Midbrain (tissue), 1 donor: ENCODE measurements at places on chromosomes 5 and 9.

DNA sequence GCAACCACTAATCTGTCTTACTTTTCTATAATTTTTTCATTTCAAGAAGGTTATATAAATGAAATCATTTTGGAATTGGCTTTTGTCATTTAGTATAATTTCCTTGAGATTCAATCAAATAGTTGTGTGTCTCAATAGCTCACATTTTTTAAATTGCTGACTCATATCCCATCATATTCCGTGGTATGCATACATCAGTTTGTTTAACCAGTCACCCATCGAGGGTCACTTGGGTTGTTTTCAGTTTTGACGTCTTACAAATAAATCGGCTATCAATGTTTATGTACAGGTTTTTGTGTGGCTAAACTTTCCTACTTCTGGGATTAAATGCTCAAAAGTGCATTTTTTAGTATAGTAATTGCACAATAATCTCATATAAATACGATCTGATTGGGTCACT, 185.5 kb downstream of the TAF11L14 start:
- DNase-seq: no peak

DNA sequence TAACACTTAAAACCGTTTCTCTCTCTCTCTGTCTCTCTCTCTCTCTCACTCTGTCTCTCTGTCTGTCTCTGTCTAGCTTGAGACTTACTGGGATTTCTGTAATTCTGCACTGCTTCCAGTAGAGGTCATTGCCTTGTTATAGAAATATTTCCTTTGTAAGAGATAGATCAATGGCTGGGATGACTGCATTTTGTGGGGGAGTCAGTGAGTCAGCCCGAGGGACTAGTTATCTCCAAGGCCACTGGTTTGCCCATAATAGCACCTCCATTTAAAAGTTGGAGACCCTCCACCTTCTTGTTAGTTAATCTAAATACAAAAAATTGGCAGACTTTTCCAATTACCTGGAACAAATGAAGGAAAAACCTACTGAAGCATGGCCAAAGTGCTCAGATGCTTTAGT, 547.2 kb downstream of the LRRC70 start:
- no peak for DNase-seq

GRCh38 chr5:181217803-181218062, 5.3 kb upstream of the TRIM41 start:
- DNase-seq: no peak

DNA sequence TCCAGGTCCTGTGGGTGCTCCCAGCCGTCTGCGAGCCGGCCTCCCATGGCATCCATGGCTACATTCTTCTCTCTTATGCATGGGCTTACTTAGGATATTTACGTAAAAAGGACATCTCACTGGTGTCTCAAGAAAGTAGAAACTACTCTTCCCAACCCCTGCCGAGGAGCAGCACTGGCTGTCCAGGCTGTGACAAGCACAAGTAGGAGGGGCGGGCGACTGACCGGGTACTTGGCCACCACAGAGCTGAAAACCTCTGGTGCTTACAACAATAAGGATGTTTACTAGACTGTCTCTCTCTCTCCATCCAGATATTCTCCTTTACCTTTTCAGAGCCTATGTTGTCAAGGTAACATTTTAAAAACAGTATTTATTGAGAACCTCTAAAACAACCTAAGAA, 56.3 kb upstream of the TBC1D9B start:
- peak; percentile 50 for DNase-seq

GRCh38 chr9:134632329-134632728, 9.3 kb upstream of the COL5A1 start:
- no peak for DNase-seq

DNA sequence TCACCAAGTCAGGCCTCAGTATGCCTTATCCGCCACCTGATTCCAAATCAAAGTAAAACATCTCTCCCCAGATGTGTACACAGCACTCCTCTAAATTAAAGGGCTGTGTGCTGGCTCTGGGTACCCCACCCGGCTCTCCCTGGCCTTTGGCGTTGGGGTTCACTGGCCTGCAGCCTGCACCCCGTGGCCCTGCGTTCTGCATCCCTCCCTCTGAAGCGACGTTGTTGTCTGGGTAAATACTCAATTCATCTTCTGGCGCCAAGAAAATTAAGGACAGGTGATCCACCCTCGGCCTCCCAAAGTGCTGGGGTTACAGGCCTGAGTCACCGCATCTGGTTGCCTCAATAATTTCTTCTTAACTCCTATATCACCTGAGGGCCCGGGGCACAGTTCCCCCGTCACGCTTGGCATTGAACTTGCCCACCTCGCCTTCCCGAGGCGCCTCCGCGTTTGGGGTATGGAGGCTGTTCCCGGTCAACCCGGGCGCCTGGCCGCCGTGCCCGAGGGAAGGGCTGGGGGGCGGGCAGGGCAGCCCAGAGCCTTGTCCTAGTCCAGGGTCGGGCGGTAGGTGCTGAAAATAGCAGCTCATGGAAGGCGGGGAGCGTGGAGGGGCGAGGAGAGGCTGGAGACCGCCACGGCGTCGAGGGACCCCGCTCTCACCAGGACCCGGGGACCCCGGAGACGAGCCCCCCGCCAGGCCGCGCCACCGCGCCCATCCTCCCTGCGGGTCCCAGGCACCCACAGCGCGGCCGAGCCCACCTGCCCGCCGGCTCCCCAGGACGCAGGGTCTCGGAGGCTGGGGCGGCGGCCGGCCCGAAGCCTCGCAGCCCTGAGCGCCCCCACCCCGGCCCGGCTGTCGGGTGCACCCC, 531 bp downstream of the ABO start:
- no peak for DNase-seq

DNA sequence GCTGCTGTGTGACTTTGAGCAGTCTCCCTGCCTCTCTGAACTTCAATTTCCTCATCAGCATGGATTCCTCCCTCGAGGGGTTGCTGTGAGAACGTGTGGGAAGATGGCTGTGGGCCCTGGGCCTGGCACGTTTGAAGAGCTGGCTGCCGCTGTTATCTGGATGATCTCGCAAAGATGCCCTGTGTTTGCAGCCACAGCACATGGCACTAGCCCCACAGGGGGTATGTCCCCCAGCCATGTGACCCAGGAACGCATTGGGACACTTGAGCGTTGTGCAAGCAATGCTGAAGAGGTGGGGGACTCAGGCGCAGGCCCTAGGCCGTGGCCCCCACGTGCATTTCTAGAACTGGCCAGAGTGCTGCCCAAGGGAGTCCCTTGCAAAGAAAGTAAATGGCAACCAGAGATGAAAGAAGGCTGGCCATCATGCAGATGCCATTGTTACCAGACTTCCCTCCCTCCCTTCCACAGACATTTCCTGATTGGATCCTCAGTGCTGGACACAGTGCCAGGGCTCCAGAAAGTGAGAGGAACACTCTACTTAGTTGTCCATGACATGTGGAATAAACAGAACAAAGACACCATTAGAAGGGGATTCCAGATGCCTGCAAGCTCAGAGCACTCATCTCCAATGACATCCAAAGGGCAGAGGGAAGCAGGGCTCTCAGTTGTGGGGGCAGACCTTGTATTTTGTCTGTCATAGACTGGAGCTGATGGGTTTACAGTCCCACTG, 65.1 kb upstream of the NEURL1B start:
- no peak for DNase-seq

- DNase-seq: no peak
These were observed 27.3 kb upstream of the TGFBI start for GRCh38 chr5:136001466-136001981.

DNA sequence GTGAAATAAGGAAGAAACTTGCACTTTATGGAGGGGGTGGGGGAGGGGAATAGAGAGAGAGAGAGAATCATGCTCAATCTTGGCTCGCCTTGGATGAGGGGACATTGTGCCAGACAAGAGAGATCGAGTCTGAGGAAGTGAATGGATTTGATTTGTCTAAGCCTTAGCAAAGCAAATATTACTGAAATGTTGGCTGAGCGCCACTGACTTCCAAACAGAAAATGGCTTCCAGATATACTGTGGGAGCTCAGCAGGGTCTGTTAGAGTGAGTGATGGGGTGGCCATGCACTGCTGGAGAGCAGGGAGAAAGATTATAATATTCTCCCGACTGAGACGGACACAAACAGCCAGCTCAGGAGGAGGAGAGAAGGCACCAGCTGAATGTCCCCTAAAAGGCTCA, 34.5 kb downstream of the BRINP1 start:
- DNase-seq: no peak

DNA sequence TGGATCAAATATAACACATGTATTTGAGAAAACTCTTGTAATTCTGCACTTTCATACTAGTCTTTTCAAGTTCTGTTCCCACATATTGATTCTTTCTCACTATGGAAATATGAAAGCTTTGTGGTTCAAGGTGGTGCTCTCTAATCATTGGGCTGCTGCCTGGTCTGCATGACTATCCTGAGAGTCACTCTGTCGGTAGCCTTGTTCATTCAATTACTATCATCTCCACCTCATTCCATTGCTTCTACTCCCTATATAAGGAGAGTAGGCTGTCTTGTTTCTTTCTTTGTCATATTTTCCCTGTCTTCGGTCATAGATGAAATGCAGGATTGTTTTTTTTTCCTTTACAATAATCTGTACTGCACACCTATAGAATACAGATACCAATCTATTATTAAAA, 341.4 kb upstream of the ACTBL2 start:
- no peak for DNase-seq

DNA sequence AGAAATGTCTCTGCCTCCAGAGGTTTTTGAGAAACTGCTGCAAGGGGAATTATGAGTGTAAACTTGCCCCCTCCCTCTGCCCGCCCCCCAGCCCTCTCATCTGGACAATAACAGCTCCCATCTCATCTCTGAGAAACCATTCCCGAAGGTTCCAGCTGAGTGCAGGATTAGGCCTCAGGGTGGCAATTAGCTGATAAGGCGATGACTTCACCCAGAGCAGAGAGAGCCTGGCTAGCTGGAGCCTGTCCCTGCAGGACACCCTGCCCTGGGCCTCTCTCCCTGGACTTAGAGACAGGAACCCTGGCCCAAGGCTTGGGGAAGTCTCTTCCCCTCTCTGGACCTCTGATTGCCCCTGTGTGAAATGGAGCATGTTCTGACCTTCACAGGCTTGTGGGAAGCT, 45.7 kb upstream of the HAND1 start:
- no peak for DNase-seq

DNA sequence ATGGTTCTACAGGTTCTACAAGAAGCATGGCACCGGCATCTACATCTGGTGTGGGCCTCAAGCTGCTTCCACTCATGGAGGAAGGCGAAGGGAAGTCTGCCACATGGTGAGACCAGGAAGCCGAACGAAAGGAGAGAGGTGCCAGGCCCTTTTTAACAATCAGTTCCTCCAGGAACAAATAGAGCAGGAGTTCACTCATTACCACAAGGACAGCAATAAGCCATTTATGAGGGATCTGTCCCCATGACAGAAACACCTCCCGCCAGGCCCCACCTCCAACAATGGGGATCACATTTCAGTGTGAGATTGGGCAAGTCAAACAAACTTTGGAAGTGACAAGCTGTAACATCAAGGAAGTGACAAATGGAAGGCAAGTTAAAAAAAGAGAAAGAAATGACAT, 95.5 kb upstream of the PTPN3 start:
- no peak for DNase-seq

GRCh38 chr5:29547236-29547865, 1646.1 kb upstream of the CDH6 start:
- no peak for DNase-seq
